ENCODE measurements at places on chromosomes 12 and 14.
A peak's percentile ranks its signal among the peaks of the same experiment; 100 is the strongest.

GRCh38 chr14:33114331-33114730 lies 175.7 kb downstream of the NPAS3 start:
- DNase-seq, result no peak

DNA sequence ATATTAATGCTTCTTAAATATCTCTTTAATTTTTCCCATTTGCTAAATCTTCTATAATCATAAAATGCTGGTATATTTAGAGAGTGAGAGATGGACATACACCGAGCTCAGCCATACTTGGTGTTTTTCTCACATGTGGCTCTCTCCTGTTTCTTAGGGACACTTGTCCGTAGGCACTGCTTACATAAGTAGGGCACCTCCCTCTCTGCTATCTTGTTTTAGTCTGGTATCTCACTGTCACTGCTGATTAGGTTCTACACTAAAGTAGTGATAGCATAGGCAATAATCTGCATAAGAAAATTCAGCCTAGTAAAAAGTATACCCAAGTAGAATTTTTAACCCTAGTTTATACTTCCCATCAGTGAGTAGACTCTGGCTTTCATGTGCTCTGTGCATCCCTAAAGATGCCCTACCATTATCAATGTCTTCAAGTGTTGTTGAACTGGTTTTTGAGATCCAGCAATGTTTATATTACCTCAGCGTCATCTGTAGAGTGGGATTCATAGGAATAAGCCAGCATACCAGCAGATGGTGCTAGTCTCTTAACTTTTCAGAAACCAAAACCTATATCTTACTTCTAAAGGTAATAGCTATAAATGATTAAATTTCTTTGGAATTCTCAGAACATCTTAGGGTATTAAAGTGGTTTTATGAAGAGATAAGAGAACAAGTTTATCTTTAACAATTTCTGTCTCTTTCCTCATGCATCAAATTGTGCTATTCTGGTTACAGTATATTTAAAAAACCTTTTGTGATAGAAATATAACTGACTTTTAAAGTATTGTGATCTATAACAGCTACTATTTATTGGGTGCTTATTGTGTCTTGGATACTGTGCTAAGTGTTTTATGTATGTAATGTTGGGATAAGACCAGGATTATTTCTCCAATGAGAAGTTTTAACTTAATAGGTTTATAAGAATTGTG lies 32.9 kb downstream of the ARID2 start:
- DNase-seq, result peak; percentile 43

- no peak for DNase-seq
Measured at GRCh38 chr12:113230315-113231234, 9.3 kb downstream of the TPCN1 start.

- no peak for DNase-seq
Measured at GRCh38 chr12:14999695-15000365, 27.0 kb downstream of the PDE6H start.

DNA sequence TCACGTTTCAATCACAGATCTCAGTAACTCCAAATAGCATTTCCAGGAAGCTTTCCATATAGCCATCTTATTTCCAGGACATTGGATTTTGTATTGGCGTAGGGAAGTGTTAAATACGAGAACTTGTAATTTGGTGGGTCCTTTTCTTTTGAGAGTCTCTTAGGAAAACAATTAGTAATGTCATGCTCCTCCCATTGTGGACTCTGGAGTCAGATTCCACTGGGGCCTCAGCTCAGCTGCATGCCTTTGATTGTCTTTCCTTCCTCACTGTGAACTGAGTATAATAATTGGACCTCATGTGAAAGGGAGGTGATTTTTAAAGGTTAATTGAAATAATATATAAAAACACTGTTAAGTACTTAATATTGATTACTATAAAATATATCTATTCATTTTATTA lies 462.6 kb downstream of the NPAS3 start:
- DNase-seq, result no peak

- no peak for DNase-seq
Measured at GRCh38 chr12:25286837-25287236, 36.1 kb upstream of the KRAS start.

DNA sequence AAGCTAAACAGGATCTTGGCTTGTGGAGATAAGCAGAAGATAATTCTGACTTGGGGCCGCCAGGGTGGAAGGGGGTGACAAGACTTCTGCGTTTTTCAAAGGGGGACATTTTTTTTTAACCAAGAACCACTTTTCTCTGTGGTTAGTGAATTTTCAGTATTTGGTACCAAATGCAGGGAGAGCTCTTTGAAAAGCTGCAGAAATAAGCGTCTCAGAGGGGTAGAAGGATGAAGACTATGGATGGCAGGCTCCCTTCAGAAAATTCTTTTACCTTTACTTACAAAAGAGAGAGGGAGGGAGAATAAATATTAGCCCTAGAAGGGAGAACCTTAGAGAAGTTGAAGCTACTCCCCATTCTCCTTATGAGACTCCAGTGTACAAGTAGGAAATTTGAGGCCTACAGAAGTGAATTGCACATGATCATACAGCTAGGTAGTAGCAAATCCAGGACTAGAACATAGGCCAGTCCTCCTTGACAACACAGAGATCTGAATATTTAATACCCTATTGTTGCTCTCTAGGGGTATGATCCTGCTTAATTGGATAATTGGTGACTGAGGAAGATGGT lies 840 bp downstream of the MRPL52 start:
- no peak for DNase-seq

DNA sequence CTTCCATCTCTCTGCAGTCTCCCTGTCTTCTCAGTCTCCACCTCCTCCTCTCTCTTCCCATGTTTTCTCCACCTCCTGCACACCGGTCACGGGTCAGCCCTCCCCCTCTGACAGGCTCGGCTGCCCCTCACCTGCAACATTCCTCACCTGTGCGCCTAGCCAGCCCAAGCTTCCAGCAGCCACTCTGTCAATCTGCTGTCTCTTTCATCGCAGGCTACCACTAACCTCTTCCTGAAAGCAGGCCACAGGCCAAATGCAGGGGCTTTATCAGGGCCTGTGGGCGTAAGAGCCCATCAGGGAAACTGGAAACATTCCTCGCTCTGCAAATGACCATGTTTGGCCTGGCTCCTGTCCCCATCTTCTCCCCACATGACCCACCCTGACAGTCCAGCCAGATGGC lies 34.5 kb downstream of the CMKLR1 start:
- DNase-seq, result no peak

DNA sequence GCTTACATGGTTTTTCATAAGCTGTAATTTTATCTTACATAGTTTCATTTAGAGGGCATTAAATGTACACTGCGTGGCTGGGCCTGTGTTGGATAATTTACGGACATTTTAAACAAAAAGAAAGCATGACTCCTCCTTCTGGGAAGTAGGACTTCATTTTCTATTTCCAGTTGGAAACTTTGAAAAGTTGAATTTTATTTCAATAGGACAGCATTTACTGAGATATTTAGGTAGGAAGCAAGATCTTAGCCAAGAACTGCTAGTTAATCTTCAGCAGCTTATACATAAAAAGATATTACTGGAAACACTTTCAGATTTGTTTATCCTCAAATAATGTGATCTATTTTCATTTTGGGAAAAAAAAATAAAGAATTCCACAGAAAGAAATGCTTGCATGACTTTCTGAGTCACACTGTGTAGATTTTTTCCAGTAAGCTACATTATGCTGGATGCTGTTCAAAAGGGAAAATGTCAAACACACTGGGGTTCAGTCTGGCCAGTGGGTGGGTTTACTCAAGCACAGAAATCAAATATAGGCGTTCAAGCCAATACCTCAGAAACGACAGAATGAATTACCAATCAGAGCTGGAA lies 239.4 kb upstream of the KRR1 start:
- no peak for DNase-seq

DNA sequence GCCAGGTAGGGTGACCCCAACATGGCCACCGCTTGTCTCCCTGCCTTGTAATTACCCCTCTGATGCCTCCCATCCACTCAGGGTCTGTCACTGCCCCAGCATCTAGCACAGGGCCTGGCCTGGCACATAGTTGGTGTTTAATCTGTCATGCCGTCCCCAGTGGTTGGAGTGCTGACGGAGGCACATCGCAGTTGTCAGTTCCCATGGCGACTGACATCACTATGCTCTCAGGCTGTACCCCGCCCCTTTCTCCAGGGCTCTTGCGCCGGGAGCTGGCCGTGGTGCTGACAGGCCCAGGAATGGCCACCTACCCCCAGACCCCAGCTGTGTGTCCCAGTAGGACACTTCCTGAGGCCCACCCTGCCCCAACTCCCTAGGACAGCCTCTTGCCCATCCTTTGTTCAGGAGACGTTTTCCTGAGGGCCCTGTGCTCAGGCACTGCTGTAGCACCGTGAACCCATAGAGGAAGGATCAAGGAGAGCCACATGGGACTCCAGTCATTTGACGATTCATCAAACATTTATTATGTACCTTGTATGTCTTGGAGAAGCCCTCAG lies 23.0 kb downstream of the FAM222A start:
- peak; percentile 11 for DNase-seq
